ENCODE measurements at places on chromosomes 1 and 21.

- no peak for DNase-seq
Observed at GRCh38 chr1:100661176-100661575, 58.4 kb upstream of the VCAM1 start.

GRCh38 chr1:191695865-191696264 lies 462.4 kb upstream of the RGS18 start:
- no peak for DNase-seq

GRCh38 chr1:42040159-42040558 lies 113.1 kb upstream of the GUCA2B start:
- DNase-seq: no peak

GRCh38 chr1:223142795-223143536 lies at the start of gene TLR5:
TLR5 (minus strand) TSS chr1:223143248; CDS start chr1:223113031, 30,217 bp downstream.
- peak; percentile 73 for DNase-seq

- DNase-seq: no peak
Observed at GRCh38 chr1:19232524-19232846, 18.8 kb downstream of the EMC1 start.

DNA sequence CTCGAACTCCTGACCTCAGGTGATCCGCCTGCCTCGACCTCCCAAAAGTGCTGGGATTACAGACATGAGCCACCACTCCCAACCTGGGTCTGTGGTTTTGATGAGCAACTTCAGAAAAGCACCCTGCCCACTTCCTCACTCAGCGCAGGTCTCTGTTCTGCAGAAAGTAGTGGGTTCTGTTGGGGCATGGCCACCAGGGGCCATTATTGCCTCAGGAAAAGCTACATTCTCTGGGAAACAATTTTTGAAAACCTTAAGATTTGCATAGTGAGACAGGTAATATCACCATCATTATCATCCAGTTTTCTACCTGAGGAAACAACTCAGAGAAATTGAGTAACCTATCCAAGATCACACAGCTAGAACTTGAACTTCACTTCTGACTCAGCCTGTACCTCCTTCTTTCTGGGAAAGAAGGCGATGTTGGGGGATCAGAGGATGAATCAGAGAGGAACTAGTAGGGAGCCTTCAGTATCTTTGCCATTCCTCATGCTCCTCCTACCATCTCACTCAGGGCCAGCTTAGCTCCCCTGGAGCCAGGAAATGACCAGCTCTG lies 7.1 kb upstream of the NES start:
- no peak for DNase-seq

DNA sequence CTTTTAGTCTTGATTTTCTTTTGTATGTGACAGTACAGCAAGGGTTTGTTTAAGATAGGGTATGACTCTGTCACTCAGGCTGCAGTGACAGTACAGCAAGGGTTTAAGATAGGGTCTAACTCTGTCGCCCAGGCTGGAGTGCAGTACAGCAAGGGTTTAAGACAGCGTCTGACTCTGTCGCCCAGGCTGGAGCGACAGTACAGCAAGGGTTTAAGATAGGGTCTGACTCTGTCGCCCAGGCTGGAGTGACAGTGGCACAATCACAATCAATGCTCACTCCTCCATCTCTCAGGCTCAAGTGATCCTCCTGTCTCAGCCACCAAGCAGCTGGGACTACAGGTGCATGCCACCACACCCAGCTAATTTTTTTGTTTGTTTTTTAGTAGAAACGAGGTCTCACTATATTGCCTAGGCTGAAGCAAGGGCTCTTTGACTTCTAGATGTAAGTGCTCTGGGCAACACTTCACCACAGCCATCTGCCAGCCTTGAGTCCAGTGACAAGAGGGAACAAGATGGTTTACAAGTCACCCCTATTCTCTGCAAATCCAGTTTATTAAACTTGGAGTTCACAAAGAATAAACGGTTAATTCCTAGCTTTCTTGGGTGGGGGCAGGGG lies 965 bp upstream of the SH2D5 start:
- DNase-seq: no peak

DNA sequence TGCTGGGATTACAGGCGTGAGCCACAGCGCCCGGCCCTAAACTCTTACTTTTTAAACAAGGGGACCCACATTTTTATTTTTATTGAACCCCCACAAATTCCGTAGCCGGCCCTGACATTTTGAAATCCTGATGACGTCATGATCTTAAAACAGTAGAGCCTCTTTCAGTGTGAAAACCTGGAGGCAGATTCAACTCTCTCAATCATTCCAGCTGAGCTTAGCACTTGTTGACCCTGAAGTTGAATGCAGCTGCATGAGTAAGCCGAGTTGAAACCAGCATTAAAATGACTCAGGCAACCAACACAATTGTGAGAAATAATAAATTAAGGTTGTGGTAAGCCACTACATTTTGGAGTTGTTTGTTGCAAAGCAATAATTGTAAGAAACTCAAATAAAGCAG lies 93.9 kb upstream of the ADGRL4 start:
- no peak for DNase-seq

GRCh38 chr1:156525071-156525501 lies 24.5 kb upstream of the MEF2D start:
- no peak for DNase-seq

- peak; percentile 76 for DNase-seq
Observed at GRCh38 chr21:39518055-39518846, 66.5 kb downstream of the SH3BGR start.

DNA sequence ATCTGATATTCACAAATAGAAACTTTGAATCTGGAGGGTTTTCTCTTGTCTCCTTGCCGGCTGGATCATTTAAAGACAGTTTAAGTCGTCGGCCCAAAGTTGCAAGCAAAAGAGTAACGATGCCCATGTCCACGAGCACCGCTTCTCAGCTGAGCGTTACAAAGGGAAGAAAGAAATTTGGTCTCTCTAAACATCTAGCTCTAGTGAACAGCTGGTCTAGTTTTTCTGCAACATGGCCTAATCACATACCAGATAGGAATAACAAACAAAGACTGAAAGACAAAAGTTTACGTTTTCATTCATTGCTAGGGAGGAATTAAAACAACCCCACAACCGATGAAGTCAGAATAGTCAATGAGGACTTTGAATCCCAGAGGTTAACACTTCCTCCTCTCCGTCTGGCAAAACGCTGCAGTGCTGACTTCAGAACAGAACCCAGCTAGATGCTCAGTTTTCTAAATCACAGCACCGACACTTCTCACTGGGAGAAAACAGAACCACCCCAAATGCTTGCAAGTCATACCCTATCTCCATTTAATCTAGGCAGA lies 69.4 kb downstream of the NTPCR start:
- no peak for DNase-seq

- DNase-seq: no peak
Observed at GRCh38 chr1:230773396-230774033, 26.3 kb downstream of the CAPN9 start.

GRCh38 chr1:12057940-12058687 lies 5.0 kb upstream of the TNFRSF8 start:
- no peak for DNase-seq

DNA sequence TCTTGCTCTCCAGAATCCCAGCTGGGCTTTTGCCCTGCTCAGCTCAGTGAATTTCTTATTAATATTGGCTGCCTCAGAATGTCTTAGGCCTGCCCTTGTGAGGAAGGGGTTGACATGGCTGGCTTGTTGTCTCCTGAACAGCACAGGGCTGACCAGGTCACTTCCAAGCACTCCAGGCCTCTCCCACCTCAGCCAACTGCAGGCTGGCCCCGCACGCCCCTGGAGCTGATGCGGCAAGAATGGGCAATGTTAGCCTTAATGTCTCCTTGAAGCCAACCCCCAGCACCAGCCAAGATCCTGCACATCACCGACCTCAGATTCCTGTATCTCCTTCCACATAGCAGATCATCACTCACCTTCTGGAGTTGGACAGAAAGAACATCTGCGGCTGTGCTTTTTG lies 598.6 kb downstream of the AJAP1 start:
- DNase-seq: no peak

DNA sequence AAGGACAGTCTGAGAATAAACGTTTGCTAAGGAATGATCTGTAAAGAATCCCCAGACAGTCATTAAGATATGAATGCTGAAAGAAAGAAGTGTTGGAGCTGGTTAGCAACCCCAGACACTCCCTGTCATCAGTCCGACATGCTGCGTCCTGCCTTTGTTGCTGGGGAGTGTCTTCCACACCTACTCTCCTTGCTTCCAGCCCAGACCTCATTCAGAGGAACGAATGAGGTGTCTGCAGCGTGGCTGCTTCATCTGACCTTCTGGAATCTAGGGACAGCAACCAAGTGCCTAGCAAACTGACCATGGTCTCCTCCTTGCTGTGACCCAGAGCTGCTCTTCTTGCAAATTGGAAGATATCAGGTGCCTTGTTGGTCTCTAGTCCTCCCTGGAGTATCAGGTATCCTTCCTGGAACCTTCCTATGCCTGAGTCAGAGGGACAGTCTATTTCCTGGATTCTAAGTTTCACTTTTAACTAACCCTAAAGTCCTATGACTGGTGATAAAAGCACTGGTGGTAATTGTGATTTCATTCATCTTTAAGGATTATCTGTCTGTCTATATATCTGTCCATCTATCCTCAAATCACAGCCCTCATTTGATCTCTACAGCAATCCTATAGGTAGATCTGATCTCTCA lies 45.3 kb downstream of the NFASC start:
- no peak for DNase-seq

DNA sequence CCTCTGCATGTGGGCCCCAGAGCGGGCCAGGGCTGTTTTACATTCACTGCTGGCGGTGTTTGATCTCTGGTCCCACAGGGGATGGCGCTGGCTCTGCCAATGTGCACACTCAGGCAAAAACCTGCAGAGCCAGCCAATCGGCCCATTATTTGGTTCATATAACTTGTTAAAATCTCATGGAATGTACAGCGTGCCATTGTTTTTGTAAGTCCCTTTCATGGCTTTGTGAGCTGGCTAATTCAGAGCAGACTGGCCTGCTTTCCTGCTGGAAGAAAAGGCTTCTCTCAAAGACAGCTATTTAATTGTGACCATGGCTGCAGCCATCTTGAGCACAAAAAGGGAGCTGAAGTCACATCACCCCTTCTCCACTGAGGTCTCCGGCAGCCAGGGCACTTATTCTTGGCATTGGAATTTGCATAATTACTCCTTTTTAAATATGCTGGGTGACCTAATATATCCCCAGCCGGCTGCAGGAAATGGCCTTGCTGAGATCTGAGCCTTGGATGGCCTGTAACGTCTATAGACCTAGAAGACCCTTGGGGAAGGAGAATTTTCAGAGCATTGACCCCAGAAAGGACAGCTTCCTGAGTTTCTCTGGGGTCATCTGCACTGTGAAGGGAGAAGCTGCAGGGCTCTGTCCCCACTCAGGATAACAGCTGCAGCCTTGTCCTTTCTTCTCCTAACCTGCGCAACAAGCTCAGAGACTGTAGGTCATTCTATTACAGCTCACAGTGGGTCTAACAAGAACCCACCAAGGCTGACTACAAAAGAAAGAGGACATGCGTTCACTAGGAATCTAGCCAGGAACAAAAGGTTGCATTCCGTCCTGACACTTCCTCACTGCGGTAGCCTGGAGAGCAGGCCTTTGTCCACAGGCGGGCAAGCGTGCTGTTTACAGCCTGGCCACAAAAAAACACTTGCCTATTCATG lies 45.8 kb downstream of the BCAR3 start:
- no peak for DNase-seq

- no peak for DNase-seq
Observed at GRCh38 chr1:207840380-207840779, 70.5 kb downstream of the CD34 start.

DNA sequence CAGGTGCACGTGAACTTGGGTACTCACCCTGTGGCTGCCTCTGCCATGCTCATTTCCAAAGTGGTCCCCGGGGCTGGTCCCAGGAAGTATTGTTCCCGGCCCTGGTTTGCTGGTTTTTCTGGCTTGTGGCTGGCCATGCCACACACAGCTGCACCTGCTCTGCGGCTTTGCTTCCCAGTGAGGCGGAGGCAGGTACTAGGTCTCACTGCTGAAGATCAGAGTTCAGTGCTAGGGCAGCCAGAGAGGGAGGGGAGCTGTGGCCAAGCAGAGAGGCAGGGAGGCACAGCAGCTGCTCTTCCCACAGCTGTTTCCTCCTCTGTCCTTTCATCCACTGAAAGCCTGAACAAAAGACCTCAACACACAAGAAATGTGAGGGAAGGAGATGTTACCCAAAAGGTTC lies 30.5 kb downstream of the ENO1 start:
- DNase-seq: no peak

DNA sequence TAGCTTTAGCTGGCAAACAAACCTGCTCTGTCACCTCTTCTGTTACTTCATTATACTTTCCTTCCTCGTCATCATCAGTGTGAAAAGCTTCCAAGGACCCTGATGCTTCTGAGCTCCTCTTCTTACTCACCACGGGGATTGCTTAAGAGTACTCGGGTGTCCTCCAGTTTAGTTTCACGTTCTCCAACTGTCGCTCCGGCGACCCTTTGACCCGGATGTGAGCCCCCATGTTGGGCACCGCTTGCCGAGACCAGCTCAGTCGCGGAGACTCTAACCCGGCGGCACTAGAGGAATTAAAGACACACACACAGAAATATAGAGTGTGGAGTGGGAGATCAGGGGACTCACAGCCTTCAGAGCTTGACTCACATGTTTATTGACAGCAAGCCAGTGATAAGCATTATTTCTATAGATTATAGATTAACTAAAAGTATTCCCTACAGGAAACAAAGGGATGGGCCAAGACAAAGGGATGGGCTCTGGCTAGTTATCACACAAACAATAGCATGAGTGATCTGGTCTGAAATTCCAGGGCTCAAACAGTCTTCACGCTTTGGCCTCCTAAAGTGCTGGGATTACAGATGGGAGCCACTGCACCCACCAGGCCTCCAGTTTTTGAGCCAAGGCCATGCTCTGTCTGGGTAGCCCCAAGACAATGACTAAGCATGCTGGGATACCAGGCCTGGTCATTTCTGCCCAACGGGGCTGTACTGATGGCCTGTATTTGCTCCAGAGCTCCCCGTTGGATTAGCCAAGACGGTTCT lies 30.1 kb upstream of the ENO1 start:
- no peak for DNase-seq

- no peak for DNase-seq
Observed at GRCh38 chr1:102097451-102097850, 100.7 kb upstream of the OLFM3 start.

GRCh38 chr1:17933971-17934370 lies 173.6 kb upstream of the IGSF21 start:
- no peak for DNase-seq

- DNase-seq: no peak
Observed at GRCh38 chr1:36172983-36173382, 17.0 kb downstream of the MAP7D1 start.

GRCh38 chr1:33970148-33970825 lies 106.4 kb downstream of the HMGB4 start:
- DNase-seq: no peak

DNA sequence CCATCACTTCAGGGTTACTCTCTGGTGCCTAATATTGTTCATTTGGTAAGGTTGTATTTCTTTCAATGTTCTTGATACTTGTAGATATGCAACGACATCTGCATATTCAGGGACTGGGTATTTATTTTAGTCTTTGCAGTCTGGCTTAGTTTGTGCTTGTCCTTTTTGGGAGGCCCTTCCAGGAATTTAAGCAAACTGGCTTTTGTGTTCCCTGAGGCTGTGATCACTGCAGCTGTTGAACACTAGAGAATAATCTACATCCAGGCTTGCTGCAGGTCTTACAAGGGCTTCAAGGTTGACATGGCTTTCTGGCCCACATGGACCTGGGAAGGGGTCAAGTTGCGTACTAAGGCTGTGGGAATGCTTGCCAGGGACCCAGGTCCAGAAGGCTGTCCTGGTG lies 72.1 kb downstream of the CCDC18 start:
- DNase-seq: no peak

- no peak for DNase-seq
Observed at GRCh38 chr21:29904359-29905282, 35.2 kb downstream of the GRIK1 start.

- peak; percentile 92 for DNase-seq
Observed at GRCh38 chr1:47710329-47711071, 272.7 kb downstream of the FOXD2 start.

GRCh38 chr1:214332946-214333798 lies 52.2 kb downstream of the SMYD2 start:
- DNase-seq: peak; percentile 36

Data from HuH-7.5 (cell line).